ENCODE measurements at places on chromosomes 7 and 10.

GRCh38 chr7:148699024-148699781 lies 500 bp downstream of the CUL1 start:
- DNase-seq = no peak

- no peak for DNase-seq
Observed at GRCh38 chr7:484356-485101, 35.1 kb downstream of the PDGFA start.

- DNase-seq = no peak
Observed at GRCh38 chr7:103009466-103010185, 65.0 kb downstream of the FBXL13 start.

DNA sequence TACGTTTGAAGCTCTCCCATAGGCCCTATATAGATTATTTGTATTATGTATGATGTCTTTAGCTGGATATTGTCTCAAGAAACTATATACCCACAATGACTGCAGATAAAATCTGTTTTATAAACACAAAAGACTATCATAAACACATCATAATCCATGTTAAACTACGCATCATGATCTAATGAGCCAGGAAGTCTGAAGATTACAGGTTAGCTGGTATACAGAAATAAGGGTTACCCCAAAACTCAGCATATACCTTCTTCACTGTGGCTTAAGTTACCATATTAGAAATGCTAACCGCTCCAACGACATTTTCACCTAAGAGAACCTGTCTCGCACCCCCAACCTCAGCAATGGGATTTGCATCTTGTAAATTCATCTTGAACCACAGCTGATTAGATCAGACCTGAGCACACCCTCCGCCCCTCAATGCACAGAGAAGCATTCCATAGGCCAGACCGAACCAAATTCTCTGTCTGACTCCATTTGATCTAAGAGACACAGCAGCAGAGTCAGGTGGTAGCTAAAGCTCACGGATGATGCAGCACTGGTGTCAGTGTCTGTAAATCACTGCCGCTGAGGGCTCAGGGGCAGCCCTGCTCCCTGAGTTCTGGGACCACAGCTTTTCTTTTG lies 124.9 kb downstream of the NPY start:
- no peak for DNase-seq

DNA sequence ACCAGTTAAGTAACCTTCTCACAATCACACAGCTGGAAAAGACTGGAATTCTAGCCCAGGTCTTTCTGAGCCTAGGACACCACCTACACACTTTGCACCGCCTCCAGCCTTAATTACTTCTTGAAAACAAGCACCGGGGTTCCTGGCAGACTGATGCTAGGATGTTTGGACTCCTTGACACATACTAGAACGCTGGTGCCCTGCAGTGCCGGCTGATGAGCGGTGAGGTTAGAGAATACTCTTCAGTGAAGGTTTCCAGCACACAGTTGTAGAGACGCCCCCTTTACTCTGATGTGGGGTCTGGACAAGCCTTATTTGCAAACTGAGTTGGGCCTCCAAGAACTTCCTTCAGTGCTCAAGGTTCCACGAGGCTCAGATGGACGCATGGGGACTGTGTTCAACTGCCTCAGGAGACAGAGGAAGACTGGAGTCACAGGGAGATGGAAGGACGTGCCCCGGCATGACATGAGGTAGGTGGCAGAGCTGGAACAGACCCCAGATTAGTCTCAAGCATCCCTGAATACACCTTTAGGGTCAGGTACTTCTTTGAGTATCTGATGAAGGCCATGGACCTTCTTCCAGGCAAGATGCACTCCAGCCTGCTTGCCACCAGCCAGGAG lies 89.6 kb downstream of the COBL start:
- DNase-seq = no peak

- DNase-seq = no peak
Observed at GRCh38 chr10:113754768-113755167, 3.3 kb downstream of the PLEKHS1 start.
